LNCaP clone FGC (cell line): ENCODE measurements at places on chromosomes 16 and 17.

GRCh38 chr17:72053036-72053435 lies 67.8 kb upstream of the SOX9 start:
- no peak for DNase-seq

DNA sequence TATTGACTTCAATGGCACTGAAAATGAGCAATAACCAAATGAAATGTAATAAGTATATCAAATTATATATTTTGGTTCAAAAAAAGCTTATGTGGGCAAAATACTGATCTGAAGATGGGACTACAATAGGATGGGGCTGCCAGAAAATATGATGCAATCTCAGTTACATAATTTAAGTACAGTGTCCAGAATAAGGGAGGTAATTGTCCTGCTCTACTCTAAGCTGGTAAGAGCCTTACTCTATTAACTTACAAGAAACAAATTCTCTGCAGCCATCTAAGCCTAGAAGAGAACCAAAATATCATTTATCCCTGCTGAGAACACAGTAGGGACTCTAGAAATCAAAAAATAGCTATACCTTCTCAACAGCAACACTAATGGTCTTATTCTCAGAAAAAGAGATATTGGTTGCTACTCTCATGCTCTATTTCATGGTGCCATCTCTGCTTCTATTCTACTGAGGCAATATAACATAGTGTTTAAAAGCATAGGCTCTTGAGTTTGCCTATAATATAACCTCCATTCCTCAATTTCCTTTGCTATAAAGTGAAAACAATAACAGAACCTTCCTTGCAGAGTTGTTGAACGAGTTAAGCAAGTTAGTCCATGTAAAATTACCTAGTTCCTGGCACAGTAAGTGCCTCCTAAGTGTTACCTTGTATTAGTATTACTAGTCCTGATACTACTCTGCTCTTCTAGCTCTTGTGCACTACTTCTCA lies 19.9 kb downstream of the NQO1 start:
- DNase-seq = peak; percentile 76

DNA sequence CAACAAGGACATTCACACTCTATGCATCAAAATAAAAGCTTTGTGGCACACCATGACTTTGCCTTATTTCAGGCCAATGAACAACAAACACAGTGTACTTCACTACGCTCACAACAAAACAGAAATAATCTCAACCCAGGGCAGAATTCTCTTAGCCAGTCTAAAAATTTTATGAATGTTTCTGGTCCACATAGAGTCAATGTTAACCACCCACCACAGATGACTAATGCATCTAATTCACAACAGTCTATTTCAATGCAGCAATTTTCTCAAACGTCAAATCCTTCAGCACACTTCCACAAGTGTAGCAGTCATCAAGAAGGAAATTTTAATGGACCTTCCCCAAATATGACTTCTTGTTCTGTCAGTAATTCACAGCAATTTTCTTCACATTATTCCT lies 101.7 kb downstream of the CHD9 start:
- no peak for DNase-seq

GRCh38 chr16:70510216-70510615 lies 13.1 kb downstream of the COG4 start:
- no peak for DNase-seq
